Left lobe of liver (tissue), 2 donors: ENCODE measurements at places on chromosomes 16 and 17. TPM values are rescaled to one million over a fixed set of nuclear protein-coding genes. Genes with fewer than 3 reads are reported as not detected.
A peak's percentile ranks its signal among the peaks of the same experiment; 100 is the strongest.

DNA sequence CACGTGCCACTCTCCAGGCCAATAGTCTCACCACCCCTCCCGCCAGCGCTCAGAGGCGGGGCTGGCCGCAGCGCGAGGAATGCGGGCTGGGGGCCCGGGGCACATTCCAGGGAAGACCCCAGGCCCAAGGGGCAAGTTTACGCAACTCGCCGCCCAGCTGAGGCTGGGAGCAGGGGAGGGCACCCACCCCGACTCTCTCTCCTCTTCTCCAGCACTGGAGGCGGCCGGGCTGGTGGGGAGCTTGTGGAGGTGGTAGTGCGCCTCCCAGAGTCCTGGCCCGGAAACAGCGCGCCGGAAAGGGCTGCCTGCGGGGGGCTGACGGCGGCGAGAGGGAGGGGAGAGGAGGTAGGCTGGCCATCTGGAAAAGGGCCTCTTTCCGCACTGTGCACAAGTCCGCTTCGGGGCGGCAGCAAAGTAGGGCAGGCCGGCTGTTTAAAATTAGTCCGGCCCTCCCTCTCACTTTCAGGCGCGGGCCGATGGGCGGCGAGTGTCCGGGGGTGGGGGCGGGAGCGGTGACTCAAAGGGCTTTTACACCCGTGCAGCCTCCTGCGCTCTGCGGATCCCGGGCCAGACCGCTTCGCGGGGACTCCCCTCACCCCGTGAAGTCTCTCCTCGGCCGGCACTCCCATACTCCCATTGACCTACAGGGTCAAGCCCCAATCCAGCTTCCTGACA, 1.1 kb downstream of the FHOD1 start:
- DNase-seq = peak; percentile 55

GRCh38 chr17:2289878-2290478, 13.6 kb downstream of the SMG6 start:
- no peak for DNase-seq

GRCh38 chr17:36720131-36720530, 118.7 kb downstream of the MRM1 start:
- DNase-seq = no peak

GRCh38 chr16:630249-630814, 453 bp upstream of the WFIKKN1 start:
- peak; percentile 46 for DNase-seq

The ADAT1 gene
- 18.7 TPM for total RNA-seq

The IL34 gene
- 0.58 TPM for total RNA-seq

The TMEM235 gene
- total RNA-seq = not detected
